ENCODE measurements at places on chromosomes 13 and 19.
A peak's percentile ranks its signal among the peaks of the same experiment; 100 is the strongest.

- no peak for DNase-seq
These were observed 721.3 kb downstream of the DIAPH3 start for GRCh38 chr13:59442461-59442860.

DNA sequence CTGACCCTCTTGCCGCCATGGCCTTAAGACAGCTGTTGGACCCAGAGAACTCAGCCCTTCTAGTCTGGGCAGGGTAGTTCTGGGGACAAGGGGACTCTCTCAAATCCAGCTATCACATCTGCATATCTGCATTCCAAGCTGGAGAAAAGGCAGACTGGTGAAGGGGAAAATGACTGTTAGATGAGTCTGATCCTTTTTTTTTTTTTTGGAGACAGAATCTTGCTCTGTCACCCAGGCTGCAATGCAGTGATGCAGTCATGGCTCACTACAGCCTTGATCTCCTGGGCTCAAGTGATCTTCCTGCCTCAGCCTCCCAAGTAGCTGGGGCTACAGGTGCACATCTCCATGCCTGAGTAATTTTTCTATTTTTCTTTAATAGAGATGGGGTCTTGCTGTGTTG lies 114.3 kb downstream of the SIPA1L3 start:
- DNase-seq, result no peak

- DNase-seq, result no peak
These were observed 1426.4 kb downstream of the PCDH9 start for GRCh38 chr13:65803530-65804392.

DNA sequence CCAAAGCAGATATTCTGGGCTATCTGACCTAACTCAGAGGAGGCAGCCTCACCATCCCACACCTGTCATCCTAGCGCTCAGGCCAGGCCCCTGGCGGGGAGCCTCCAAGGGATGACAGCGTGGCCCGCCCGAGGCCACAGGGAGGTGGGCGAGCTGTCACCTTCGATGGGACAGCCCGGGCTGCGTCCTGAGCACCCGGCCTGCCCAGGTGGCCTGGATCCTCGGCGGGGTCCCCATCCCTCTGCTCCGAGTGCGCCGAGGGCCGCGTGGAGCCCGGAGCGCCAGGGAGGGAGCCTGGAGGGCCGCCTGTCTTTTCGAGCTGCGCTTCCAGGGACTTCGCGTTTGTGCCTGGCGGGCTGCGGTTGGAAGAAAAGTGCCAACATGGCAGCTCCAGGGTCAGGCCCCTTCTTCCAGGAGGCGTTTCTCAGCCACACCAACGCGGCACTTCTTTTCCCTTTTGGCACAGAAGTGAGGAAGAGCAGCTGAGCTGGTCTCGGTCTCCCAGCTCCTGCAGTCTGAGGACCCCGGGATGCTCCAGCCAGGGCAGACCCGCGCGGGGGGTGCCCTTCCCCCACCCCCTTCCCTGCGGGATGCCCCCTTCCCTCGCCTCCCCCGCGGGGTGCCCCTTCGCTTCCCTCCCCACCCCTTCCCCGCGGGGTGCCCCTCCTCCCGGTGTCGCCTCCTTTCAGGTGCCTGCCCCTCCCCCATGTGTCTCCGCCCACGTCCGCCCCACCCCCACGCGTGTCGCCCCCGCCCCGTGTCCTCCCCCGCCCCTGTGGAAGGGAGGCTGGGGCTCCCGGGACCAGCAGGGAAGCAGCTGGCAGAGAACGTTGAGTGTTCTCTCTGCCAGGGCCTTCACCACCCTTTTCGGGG lies 42.3 kb downstream of the GJA3 start:
- DNase-seq, result no peak

GRCh38 chr13:23679220-23679619 lies 109.0 kb downstream of the TNFRSF19 start:
- DNase-seq, result no peak

DNA sequence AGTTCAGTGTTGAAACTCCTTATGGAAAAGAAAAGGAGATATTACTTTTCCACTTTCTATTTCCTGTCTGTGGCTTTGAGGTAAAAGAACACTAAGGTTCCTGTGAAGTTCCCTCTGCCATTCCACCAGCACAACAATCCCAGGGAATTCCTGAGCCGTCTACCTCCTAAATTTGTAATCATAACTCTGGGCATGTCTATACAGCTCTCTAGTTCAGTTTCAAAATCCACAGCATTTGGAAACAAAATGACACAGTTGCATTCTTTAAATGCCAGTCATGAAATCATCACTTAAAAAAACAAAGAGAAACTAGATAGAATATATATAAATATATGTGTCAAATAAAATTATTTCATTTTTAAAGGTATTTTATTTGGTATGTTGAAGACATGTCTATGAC lies 9.0 kb upstream of the THSD1 start:
- DNase-seq, result no peak

DNA sequence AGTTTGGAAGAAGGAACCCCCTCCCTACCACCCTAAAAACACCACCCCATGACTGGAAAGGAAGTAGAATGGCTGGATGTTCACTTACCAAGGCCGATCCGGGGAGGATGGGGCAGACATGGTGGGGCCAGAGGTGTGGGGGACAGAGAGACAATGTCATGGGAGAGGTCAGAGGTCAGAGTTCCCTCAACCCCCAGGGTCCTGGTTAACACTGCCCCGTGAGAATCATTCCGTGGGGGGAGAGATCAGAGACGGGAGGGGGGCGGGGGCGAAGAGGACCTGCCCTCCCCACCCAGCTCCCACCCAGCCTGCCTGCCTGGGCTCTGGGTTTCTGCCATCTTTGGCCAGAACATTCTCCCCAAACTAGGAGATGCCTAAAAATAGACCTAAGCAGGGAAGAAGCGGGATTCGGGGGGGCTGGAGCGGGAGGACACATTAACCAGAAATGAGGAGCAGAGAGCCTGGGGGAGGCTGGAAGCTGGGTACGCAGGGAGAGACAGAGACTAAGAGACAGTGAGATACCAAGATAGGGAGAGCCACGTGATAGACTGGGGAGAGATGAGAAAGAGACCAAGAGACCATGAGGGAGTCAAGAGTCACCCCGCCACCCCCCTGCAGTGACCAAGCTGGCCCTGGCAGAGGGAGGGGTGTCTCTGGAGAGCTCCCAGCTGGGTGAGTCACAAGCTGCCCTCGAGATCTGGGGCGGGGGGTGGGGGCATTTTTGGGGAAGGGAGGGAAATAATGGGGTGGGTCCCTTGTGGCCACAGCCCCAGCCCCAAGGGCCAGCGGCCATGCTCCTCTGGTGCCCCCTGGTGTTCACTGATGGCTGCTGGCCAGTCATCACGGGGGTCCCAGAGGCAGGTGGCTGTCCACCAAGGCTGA lies 6.1 kb upstream of the KANK2 start:
- DNase-seq, result no peak

DNA sequence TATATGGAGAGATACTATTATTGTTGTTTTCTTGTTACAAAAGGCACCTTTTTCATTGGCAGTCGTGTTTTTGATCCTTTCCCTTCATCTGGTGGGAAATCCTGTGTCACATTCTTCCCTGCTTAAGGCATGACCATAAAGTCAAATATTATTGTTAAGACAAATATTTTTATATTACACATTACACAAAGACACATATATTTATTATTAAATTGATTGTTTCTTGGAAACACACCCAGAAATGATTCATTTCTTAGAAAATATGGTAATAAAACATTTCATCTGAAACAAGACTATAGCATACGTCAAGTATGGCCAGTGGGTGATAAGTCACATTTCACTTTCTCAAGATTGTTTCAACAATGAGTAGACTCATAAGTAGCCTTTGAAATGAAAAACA lies 77.3 kb downstream of the KCTD12 start:
- DNase-seq, result no peak

- DNase-seq, result peak; percentile 24
These were observed 665 bp downstream of the ZNF347 start for GRCh38 chr19:53158119-53158656.

DNA sequence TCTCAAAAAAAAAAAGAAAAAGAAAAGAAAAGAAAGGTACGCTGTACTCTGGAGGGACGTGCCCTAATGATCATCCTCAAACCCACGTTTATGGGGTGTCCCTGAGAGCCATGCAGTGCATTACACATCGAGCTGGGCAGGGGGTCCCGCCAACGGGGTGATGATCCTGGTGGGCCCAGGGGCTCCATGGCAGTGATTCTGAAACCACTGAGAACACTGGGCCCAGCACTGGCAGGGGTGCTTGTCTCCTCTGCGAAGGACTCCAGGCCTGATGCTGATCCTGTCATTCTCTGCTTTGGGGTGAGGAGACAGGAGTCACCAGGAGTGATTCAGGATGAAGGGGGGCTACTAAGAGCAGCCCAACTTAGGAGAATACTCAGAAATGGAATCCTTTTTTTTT lies 18.7 kb downstream of the MOB3A start:
- no peak for DNase-seq

DNA sequence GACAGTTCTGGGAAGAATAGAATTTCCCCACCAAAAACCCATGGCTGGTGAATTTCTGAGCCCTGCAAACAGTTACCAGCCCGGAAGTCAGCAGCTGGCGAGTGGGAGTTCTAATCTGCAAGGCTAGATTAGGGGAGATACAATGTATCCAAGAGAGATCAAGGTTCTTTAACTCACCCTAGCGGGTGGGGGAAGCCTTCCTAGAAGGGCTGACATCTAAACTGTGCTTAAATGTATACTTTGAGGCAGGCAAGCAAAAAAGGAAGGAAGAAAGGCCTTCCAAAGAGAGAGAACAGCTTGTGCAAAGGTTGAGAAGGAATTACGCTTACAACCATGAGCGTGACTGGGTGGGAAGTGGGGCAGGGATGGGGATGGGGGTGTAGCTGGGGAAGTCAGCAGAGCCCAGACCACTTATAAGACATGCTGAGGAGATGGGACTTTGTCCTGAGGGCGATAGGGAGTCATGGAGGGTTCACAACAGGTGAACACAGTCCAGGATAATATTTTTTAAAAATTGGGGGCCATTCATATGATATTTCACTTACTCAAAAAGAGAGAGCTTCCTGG lies 20.8 kb upstream of the ZNRF4 start:
- DNase-seq, result no peak

DNA sequence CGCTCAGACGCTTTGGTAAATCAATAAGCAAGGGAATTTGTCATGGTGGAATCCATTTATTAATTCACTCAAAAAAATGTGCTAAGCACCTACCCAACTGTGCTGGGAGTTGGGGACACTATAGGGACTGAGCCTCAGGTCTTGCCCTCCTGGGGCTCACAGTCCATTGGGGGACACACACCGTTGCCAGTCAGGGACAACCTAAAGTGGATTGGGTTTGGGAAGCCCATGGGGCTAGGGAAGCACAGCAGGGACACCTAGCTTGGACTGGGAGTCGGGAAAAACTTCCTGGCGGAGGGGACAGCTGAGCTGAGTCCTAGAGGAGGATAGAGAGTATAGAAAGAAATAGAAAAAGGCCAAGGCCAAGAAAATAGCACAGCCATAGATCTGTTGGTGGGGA lies 8.5 kb downstream of the FOSB start:
- no peak for DNase-seq

DNA sequence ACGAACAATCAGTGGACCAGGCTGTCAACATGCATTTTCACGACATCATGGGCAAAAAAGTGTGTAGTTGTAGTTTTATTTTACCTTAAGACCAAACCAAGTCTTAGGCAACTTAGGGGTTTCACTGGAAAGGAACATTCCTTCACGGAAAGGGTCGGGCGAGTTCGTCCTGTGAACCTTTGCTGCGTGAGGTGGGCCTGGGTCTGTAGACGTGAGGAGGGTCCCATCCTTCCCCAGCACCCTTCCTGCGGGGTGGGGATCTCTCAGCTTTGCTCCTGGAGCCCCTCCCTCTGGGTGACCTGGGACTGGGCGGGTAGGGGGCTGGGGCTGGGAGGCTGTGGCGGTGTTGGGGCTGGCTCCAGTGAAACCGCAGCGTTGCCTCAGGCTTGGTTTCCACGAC lies 12.3 kb upstream of the RPS15 start:
- DNase-seq, result no peak

- no peak for DNase-seq
These were observed 15.1 kb upstream of the PTPRS start for GRCh38 chr19:5355693-5356092.

- no peak for DNase-seq
These were observed 5.8 kb upstream of the DAPK3 start for GRCh38 chr19:3976495-3977241.

DNA sequence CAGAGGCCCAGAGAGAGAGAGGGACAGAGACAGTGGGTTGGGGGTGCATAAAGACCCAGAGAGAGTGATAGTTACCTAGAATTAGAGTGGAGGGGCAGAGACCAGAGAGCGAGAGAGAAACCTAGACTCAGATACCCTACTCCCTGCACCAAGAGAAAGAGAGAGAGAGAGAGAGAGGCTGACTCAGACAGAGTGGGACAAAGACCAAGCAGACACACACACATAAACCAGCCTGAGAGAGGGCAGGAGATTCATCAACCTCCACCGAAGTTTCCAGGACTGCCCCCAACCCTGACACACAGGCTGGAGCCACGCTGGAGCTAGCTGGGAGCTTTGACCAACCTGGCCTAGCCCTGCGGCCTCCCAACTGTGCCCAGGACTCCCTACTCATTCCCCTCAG lies 12.9 kb downstream of the SYT3 start:
- DNase-seq, result no peak

DNA sequence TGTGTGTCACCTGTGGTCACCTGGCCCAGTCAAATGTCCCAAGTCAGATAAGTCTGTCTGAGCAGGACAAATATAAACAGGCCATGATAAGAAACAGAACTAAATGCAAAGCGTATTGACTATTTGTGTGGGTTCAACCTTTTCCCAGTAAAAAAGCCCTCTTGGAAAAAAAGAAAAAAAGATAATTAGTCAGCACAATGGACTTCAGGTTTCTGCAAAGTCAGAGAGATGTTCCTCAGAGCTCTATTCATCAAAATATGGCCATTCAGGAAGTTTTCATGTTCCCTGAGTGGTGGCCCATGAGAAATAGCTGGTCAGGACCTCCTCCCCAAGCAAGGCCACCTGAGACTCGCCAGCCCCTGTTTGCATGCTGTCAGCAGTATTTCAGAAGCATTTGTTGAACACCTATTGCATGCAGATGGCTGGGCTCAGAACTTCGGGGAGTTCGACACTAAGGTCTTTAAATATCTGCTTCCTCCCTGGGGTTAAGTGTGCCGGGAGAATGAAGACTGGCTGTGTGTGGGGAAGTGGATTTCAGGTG lies 2.7 kb downstream of the FFAR3 start:
- no peak for DNase-seq

DNA sequence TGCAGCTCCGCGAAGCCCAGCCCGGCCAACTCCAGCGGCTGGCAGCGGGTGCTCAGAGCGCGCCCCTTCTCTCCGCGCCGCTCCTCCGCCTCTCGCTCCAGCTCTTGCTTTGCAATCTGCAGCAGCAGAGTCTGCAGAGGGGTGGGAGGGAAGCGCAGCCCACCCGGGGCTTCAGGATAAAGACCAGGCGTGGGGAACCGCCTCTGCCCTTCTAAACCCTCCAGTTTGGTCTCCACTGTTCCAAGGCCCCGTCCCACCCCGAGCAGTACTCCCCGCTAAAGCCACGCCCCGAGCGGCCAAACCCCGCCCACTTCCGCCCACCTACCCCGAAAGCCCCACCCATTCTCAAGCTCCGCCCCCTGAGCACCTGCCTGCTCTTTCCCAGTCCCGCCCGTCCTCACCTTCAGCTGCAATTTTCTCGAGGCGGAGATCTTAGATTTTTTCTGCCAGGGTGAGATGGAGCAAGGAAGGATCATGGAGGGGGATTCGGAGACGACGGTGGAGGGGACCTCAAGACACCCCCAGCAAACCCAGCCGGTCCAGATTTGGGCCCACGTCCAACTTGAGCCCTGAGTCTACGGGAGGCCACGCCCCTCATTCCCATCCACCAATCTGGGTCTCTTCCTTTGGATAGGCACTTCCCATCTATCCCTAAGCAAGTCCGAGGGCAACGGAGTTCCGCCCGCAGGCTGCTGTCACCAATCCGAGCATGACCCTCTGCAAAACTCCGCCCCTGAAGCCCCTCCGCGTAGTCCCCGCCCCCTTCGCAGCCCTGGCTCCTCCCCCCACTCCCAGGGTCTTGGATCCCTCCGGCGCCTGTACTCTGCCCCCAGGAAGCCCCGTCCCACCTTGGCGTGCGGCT lies 1.1 kb downstream of the TNNI3 start:
- DNase-seq, result peak; percentile 66

Data from GM12891 (cell line).